Colonic mucosa (tissue), 4 donors: ENCODE measurements at places on chromosomes 2 and 18.

- DNase-seq = no peak
Observed at GRCh38 chr2:25492726-25493125, 151.0 kb upstream of the DNMT3A start.

DNA sequence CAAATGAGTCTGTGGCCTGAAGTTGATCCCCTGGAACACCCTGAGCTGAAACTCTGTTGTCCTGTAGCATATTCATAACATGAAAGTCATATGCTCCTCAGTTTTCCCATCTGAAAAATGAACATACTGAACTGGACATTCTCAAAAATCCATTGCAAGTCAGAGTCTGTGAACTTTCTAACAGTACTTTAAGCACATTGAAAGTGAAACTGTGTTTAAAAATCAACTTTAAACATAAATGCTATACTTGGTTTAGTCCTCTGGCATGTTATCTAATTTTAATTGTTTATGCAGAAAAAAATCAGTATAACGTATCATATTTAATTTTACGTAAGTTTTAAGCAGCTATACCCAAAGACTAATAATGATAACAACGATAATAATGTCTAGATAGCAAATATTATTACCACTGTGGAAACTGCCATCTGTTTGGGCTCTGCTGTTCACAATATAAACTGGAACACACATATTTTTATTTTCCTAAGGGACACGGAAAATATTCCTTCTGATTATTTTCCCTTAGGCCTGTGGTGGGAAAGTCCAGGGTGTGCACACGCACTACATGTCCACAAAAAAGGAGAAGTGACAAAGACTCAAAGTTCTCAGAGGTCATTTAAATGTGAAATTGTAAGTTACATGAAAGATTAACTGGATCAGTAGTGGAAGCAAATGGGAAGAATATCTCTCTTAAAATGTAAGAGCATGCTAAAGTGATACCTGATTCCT, 56.1 kb upstream of the TTN start:
- no peak for DNase-seq

- no peak for DNase-seq
Observed at GRCh38 chr2:3769766-3770165, 66.4 kb downstream of the DCDC2C start.

GRCh38 chr2:124913868-124914267, 888.8 kb downstream of the CNTNAP5 start:
- no peak for DNase-seq

- no peak for DNase-seq
Observed at GRCh38 chr18:68494802-68495581, 219.9 kb downstream of the TMX3 start.

DNA sequence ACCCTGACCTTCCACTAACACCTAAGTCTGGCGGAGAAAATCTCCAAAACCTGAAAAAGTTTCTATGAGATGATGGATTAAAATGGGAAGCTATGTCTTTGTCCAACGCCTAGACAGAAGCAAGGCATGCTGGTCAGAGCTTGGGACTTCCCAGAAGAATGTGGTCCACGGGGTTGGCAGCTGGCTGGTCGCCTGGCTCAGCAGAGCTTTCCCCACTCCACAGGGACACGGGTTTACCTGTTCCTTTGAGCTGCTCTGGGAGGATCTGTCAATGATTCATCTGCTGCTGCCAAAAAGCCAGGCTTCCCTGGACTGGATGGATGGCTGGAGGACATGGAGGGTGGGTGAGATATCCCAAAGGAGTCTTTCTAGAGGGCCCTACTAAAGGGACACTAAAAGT, 10.8 kb downstream of the MBOAT2 start:
- DNase-seq = no peak

DNA sequence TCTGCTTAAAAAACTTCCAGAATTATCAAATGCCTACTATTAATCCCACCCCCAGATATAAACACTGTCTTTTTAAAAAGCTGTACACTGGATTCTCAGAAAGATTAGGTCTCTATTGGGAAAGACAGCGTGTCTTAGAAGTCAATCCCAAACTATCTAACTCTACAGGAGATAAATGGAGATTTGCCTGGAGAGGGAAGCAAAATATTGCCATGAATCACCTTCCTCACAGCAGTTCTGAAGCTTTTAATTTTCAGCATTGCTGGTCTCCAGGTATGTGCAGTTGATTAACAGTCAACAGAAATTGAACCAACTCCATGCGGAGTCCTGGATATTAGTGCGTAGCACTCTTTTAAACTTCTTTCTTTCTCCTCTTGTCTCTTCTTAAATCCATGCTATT, 122.2 kb downstream of the DSC3 start:
- no peak for DNase-seq

DNA sequence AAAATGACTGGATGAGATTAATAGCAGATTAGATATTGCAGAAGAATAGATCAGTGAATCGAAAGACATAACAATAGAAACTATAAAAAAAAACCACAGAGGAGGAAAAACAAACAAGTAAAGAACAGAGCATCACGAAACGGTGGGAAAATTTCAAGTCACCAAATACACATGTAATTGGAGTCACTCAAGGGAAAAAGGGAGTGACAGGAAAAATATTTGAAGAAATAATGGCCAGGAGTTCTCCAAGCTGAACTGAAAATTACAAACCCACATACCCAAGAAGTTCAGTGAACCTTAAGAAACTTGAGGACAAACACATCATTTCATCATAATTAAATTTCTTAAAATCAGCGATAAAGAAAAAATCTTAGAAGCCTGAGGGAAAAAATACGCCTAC, 11.0 kb upstream of the IL1R1 start:
- no peak for DNase-seq

GRCh38 chr2:187978356-187978755, 313.3 kb upstream of the GULP1 start:
- no peak for DNase-seq

DNA sequence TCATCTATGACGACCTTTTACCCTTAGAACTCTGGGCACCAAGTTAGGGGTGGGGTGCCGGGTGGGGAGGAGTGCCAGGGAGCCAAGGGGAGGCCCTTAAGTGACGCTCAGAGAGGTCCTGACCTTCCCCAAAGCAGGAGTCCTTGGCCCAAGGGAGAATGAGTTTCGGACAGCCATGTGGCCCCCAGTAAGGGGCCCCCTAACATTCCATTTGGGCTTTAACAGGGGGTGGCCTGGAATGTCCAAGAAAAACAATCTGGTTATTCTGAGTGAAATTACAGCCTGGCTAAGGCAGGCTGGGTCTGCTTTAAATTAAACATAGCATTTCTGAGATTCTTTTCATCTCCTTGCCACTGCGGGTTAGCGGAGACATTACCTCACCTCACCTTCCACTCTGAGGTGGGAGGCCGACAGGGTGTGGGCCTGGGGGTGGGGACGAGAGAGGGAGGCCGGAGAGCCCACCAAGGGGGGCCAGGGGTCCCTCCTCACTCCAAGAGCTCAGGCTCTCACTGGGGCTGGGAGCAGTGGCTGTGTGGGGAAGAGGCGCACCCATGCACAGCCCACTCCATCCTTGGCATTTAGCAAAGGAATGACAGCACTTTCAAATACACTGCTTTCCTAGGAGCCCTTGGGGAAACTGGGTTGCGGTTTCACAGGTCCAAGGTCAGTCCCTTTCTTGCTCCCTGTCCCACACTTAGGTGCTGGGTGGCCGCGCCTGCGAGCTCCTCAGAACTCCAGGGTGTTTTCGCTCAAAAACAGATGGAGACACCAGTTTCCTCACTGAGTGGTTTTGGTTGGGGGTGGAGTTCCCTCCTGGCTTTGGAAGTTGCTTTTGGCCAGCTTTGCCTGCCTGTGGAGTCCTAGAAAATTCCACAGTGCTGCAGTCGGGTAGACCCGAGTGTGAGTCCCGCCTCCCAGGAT, 107.4 kb downstream of the POLR1A start:
- DNase-seq = no peak

DNA sequence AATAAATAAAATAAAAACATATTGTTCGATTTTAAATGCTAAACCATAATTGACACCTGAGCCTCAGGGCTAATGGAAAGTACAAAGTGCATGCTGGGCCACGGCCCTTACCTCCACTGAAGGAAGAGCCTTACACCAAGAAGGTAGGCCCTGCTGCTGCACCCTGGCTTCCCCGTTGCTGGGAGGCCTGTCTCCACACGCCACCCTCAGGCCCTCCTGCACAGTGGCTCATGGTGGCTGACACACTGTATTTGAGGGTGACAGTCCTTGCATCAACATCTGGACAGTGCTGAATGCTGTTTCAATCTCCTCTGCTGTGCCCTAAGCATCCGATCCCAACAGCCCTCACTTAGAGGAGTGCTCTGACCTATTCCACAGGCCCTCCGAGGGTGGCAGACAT, 39.3 kb upstream of the EDAR start:
- no peak for DNase-seq

DNA sequence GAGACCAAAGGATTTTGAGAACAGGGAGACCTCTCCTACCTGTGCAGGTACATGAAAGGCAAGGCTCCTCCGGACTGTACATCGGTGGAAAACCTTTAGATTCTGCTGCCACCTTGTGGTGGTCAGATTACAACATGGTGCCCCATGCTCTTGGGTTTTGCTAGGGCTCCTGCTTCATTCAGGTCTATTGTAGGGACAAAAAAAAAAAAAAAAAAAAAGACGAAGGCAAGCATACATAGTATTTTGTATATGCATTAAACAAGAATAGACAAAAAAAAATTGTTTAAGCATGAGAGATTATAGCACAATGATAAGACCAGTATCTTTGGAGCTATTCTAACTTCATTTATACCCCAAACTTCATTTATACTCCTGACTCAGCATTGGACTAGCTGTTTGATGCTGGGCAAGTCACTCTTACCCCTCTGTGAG, 27.4 kb upstream of the SPR start:
- peak; percentile 77 for DNase-seq

GRCh38 chr18:48355276-48356115, 53.7 kb downstream of the ZBTB7C start:
- no peak for DNase-seq

GRCh38 chr18:39305766-39306165, 1740.2 kb upstream of the CELF4 start:
- no peak for DNase-seq

DNA sequence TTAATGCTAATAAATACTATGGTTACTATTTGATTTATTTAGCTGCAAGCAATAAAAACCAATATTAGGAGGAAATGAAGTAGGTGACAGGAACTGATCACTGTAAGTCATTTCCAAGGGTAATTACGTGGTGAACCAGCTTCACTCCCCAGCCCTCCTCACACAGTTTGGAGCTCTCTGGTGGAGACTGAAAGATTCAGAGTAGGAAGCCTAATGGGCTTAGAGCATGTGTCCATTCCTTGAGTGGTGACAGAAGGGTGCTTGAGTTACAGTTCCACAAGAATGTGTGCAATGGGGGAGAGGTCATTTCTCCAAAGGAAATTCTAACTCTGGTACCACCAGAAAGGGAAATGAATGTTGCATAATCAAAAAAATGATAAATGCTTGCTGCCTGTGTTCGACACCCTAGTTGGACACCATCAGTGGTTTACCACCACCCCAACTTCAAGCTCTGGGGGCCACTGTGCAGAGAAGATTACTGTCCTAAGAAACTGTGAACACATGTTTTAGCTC, 285.1 kb upstream of the MMADHC start:
- no peak for DNase-seq

DNA sequence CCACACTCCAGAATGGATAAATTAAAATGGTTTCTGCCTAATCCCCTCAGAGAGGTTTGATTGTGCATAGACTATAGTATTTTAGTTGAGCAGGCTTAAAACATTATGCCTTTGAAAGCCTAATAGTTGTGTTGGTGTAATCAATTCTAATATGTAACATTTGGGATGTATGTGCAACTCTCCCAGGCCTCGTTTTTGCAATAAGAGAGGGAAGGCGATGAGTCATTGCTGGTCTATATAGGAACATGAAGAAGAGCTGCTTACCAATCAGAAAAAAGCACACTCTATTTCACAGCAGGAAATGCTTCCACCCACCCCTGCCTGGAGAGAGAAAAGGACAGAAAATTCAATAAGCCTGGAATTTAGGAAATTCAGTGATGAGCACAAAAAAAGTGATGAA, 1424.0 kb upstream of the PIK3C3 start:
- DNase-seq = no peak

DNA sequence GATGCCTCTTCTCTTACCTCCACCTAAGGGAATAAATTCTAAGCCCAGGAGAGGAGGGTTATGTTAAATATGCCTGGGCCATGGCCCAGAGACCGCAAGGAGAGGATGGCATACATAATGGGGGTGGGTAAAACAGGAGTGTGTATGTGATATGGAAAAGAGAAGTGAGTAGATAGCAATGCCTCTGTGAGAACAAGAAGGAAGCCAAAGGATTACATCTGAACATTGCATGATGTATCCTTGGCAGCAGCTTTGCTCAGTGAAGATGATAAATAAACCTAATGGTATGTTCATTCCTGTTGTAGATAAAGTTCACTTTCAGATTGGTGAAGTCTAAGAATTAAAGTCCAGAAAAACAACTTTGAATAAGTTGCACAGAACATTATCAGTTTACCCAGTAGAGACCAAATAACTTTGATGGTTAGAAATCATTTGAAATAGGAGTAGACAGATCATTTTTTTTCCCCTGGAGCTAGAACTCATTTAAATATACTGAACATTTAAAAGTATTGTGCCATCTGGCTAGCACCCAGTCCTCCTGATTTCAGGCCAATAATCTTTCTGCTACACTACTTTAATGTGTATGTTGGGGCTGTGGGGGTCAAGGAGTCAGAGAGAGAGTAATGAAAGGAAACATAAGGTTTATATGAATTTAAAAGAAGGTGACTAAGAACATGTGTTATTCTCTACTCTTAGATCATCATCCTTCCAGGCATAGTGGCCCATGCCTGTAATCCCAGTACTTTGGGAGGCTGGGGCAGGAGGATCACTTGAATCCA, 231.7 kb downstream of the PARD3B start:
- no peak for DNase-seq
